ENCODE measurements at places on chromosomes 1 and 21.

GRCh38 chr1:230958370-230958769 lies 20.3 kb downstream of the TTC13 start:
- no peak for DNase-seq

GRCh38 chr1:77958391-77958790 lies 20.5 kb downstream of the FUBP1 start:
- DNase-seq, result no peak

DNA sequence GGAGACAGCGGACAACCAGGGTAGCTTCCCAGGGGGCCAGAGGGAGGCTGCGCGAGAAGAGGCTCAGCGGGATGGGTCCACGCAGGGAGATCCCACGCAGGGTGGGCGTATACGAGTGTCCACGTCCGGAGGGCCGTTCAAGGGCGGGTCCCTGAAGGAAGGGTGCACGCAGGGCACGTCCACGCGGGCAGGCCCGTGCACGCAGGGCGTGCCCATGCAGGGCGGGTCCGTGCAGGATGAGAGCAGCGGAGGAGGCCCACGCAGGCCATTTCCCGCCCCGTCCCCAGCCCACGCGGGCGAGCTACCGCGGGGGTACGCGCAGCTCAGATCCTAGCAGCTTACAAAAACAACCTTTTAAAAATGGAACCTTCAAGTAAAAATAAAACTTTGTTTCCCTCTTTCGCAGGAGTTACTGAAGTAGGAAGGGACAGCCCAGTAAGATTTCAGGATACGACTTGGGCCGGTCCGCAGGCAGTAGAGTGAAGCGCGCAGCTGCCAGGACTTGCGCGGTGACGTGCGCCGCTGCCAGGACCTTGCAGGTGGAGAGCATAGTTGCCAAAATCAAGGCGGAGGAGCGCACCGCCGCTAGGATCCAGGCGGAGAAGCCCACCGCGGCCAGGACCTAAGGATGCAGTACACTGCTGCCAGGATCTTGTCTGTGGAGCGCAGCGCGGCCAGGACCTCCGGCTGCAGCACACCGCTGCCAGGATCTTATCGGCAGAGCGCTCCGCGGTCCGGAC lies 416 bp upstream of the RNF187 start:
- DNase-seq, result no peak

DNA sequence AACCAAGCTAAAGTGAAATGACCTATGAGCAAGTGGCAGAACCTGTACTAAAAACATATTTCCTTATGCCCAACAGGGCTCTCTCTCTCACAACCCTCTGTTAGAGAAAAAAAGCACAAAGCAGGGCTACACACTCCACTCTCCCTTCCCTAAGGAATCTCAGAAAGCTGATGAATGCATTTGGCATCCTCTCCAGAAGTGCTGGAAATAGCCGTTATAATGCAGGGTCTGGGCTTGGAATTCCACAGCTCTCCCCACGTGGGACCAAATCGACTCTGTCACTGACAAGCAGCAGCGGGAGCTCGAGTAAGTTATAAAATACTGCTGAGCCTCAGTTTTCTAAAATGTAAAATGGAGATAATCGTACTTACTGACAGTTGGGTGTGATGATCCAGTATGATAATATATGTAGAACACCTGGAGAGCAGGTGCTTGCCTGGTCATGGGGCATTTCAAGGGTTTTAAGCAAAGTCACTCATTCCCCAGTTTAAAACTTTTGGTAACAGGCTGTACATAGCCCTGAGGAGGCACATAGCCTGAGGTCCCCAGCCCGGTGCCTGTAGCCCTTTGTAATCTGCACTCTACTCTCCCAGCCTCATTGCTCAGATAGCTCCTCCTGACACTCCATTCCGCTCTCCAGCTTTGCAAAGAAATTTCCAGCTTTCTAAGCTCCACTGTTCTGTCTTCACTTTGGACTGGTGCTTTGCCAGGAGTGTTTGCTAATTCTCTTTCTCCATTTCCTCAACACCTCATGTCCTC lies 175.6 kb upstream of the DAB1 start:
- no peak for DNase-seq

DNA sequence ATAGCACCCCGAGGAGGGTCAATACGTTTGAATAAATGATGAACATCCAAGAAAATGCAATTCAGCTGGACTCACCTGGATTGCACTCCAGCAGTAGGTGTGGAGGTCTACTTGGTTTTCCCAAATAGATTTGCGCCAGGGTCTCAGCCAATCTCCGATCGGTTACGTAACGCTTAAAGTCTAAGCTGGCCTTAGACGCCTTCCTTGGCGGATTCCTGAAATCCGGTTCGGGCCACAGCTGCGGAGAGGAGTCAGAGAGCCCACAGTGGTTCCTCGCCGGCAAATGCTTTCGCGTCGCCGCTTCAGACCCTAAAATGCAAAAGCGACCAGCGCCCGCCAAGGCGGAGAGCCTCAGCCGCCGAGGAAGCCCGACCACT lies 322 bp downstream of the TFB2M start:
- no peak for DNase-seq

DNA sequence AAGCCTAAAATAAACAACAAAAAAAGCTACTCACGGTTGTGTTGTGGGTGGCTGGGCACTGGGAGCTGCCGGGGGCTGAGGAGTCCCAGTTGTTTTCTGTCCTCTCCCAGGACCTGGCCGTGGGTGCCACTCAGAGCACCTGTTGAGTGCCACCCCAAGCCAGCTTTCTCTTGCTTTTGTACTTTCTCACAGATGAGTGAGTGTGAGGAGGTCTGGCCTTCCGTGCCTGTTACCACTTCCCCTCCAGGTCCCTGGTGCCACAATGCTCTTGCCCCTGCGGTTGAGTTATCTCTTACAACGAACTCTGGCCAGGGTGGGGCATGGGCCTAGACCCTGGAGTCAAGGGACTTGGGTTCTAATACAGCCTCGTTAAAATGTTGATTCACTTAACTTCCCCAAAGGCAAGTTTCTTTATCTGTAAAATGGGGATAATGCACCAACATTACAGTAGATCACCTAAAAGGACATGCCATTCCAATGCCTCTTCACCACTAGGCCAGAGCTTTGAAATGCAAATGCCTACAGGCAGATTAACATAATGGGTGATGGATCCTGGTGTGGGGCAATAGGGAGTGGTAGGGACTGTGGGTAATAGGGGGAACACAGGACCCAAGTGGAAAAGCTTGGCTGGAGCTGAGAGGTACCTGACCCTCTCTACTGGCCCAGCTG lies at the start of gene CNR2:
Gene CNR2, minus strand, starts transcription at position 151 of the 669 bp plus-strand sequence. CDS start 37,745 bp downstream, outside the sequence.
- no peak for DNase-seq

DNA sequence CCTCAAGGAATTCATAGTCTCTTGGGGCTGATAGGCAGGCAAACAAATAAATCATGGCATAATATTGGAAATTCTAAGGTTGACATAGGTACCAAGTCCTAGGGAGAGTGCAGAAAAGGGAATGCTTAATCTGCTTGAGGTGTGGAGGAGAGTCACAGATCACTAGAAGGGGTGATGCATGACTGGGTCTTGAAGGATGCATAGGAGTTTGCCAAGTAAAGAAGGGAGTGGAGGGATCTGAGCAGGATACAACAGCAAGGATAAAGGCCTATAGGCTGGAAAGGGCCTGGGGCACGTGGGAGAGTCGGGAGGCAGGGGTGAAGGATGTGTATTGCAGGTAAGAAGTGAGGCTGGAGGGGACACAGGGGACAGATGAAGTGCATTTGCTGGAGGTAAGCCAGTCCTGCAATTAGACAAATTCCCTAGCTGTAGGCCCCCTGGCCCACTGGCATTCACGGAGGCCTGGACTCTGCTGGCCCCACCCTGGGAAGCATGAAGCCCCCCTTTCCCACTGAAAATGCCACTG lies 15.9 kb downstream of the IGSF21 start:
- DNase-seq, result no peak

DNA sequence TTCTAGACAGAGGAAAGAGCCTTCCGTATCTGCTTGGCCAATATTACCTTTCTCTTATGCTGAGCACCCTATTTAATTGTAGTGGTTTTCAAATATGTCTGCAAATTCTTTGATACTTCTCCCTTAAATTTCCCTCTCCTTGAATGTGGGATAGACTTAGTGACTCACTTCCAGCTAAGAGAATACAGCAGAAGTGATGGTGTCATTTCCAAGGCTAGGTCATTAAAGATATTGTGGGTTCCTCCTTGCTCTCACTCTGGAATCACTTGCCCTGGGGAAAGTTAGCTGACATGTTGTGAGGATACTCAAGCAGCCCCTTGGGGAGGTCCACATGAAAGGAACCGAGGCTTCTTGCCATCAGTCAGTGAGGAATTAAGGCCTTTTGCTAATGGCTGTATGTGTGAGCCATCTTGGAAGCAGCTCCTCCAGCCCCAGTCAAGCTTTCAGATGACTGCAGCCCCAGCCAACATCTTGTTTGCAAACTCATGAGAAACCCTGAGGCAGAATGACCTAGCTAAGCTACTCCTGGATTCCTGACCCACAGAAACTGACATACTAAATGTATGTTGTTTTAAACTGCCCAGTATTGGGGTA lies 8.1 kb upstream of the CITED4 start:
- no peak for DNase-seq

DNA sequence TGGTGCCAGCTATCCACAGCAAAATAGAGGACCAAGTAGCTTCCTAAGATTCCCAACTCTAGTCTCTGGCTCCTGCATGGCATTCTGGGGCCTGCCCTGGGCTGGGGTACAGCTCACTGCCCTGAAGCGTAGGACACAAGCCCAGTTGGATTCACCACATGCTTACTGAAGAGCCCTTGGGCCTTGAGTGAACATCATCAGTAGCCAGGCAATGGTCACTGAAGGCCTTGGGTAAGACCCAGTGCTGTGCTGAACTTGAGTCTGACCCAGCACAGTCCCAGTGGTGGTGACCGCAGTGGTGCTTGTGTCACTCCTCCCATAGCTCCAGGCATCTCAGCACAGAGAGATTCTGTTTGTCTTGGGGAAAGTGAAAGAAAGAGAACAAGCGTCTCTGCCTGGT lies 7.7 kb upstream of the LCE3A start:
- no peak for DNase-seq

DNA sequence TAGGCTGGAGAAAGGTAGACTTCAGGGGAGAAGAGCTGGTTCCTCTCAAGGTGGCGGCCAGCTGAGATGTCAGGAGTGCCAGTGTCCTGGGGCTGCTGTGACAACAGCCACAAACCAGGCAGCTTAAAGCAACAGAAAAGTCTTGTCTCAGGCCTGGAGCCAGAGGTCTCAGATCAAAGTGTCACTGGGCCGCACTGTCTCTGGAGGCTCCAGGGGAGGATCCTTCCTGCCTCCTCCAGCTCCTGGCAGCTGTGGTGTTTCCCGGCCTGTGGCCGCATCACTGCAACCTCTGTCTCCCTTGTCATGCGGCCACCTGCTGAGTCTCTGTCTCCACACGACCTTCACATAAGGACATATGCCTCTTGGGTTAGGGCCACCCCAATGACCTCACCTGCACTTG lies 24.4 kb upstream of the TSPEAR start:
- no peak for DNase-seq

DNA sequence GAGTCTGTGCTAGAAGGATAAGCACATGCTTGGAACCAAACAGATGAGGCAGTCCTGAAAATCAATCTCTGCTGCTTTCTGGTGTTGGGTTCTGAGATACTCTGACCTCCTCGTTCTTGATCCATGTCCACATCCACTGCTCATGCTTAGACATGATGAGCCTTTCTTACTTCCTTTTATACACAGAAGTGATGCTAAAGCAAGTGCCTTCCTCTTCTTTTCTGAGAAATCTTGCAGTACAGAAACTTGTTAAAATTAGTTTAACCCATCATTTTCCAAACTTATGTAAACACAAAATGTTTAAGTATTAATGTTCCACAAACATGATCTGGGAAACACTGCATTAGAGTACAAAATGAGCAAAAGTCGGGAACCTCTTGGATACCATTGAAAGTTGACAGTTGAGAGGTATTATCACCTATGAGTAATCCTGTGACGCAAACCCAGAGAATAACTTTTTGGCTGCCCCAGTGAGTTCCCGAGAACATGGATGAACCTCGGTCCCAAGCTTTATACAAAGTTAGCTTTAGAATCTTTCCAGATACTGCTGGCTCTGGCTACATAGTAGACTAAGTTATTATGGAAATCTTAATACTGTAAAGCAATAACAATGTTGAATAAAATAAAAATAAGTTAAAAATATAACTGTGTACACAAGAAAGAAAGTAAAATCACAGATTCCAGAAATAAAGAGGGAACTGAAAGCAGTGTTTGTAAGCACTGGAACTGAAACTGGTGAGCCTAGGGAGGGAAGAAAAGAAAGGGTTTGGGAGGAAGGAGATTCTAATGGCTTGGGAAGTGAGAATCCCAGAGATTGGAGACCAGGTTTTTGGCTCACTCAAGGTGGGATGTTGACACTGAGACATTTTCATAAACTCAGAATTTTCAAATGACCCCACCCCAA lies 429.3 kb upstream of the RUNX1 start:
- DNase-seq, result no peak

DNA sequence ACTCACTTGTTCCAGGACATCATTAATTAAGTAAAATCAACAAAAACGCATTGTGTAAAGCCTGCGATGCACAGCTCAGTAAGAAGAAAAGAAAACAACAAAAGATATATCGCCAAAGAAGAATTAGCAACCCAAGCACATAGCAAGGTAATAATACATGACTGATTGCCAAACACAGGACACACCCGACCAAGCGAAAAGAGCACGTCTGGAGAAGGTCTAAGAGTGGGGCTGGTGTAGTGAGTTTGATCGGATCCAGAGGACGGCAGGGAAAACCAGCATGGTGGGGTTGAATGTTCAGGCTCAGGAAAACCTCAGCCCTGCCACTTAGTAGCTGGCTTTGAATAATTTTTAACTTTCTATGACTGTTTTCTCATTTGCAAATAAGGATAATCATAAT lies 69.8 kb downstream of the JAK1 start:
- no peak for DNase-seq

- DNase-seq, result no peak
Measured at GRCh38 chr1:206649261-206649921, 14.1 kb downstream of the DYRK3 start.

DNA sequence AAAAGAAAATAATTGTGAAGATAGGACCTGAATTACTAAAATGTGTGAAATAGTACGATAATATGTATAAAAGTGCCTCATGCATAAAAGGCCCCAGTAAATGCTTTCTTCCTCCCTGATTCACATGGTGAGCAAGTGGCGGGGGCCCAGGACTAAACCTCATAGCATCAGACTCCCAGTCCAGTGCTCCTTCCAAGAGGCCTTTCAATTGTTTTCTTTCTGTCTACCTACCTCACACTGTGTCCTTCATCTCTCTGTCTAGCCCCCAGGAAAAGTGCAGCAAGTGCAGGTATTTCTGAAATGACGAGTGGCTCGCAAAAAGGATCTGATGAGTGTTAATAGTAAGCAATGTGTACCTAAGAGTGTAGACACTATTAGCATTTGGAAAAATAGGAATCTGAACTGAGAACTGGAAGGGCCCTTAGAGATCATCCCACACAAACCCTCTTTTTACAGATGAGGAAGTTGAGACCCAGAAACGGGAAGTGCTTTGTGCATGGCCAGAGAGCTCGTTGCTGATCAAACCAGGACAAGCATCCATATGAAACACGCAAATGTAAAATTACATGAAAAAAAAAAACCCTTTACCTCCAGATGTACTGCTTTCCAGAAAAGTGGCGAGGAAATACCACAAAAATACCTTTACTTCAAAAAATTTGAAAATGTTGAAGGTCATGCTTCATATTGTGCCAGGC lies 118.2 kb upstream of the HOOK1 start:
- no peak for DNase-seq

GRCh38 chr1:15153842-15154479 lies 414 bp downstream of the TMEM51 start:
- DNase-seq, result no peak

- DNase-seq, result peak; percentile 89
Measured at GRCh38 chr1:203796236-203796605, 798 bp downstream of the ZBED6 start.

Measured in vagina (tissue), 2 donors.